ENCODE measurements at places on chromosomes 5 and 9. TPM values are rescaled to one million over a fixed set of nuclear protein-coding genes. Genes with fewer than 3 reads are reported as not detected.

- no peaks in the 10 kb centered on the region for H3K27me3 ChIP-seq
- no peak overlapping the region for H3K27ac ChIP-seq
- DNase-seq: peak; percentile 27
- H3K4me1 ChIP-seq: no peaks in the 10 kb centered on the region
Measured at GRCh38 chr5:75089137-75089536, 36.8 kb upstream of the GCNT4 start.

- no peaks in the 10 kb centered on the region for H3K36me3 ChIP-seq
- DNase-seq: peak; percentile 56
- H3K27ac ChIP-seq: no peak overlapping the region
- no peaks in the 10 kb centered on the region for H3K27me3 ChIP-seq
Measured at GRCh38 chr9:93814077-93814956, 140.8 kb downstream of the BARX1 start.

GRCh38 chr9:114521846-114522245, 16.6 kb upstream of the WHRN start:
- peaks cover 11% of the 10 kb centered on the region for H3K4me1 ChIP-seq
- H3K27me3 ChIP-seq: no peaks in the 10 kb centered on the region

GRCh38 chr5:150291388-150292385, 2.1 kb upstream of the CAMK2A start:
- no peak overlapping the region for H3K27ac ChIP-seq
- no peak for DNase-seq

DNA sequence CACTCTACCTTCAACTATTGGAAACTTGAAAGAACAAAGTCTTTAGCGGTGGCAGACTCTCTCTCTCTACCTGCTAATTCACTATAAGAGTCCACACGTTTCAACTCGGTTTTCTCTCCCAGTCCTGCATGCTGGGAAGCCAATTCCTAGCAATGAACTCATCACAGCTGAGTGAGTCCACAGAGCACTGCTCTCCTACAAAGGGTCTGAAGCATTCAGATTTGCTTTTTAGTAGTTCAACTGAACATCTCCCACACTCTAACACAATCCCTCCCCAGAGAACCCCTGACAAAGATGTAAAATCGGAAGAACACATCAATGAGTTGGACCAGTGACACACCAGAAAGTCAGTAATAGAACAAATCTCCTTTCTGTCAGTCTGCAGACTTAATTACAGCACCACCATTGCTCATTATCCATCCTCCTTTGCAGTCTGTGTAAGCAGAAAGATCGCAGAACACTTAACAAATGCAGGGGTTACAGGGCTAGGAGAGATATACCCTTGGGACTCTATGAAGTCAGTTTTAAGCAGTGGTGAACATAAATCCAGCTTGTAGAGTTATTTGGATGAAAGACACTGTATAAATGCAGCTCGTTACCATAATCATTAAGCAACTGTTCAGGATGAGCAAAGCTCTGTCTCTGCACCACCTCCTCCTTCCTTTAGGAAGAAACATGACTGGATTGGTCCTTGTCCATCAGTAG, 353.4 kb upstream of the GRIA1 start:
- DNase-seq: no peak

Gene PDZD2
- total RNA-seq: 0.76 TPM

- no peaks in the 10 kb centered on the region for H3K27me3 ChIP-seq
- H3K4me3 ChIP-seq: no peak overlapping the region
- H3K36me3 ChIP-seq: no peaks in the 10 kb centered on the region
- DNase-seq: no peak
Measured at GRCh38 chr5:92594031-92594430, 987.0 kb downstream of the NR2F1-AS1 start.

Gene CDH9
- not detected for total RNA-seq

Gene RASGRF2
- 6.9 TPM for total RNA-seq

DNA sequence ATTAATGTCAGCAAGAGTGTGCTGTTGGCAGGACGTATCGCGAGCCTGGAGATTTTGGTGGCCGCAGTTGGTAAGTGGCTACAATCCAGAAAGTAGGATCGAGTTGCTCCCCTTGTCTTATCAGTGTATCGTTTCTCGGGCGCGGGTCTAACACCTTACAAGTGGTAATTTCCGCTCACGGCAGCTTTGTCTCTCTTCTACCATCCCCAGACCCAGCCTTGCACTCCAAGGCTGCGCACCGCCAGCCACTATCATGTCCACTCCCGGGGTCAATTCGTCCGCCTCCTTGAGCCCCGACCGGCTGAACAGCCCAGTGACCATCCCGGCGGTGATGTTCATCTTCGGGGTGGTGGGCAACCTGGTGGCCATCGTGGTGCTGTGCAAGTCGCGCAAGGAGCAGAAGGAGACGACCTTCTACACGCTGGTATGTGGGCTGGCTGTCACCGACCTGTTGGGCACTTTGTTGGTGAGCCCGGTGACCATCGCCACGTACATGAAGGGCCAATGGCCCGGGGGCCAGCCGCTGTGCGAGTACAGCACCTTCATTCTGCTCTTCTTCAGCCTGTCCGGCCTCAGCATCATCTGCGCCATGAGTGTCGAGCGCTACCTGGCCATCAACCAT, 1.1 kb downstream of the PTGER4 start:
- no peak overlapping the region for H3K27ac ChIP-seq
- no peak for DNase-seq
- no peaks in the 10 kb centered on the region for H3K36me3 ChIP-seq
- peaks cover 14% of the 10 kb centered on the region for H3K4me1 ChIP-seq
- no peaks in the 10 kb centered on the region for H3K27me3 ChIP-seq

Gene SEMA4D
- total RNA-seq: not detected

- 0 out of 2 replicates have a peak, but pooled peaks cover 2% of the 10 kb centered on the region for H3K36me3 ChIP-seq
- DNase-seq: no peak
- H3K27ac ChIP-seq: no peak overlapping the region
Measured at GRCh38 chr9:123611226-123611625, 255.2 kb downstream of the CRB2 start.

DNA sequence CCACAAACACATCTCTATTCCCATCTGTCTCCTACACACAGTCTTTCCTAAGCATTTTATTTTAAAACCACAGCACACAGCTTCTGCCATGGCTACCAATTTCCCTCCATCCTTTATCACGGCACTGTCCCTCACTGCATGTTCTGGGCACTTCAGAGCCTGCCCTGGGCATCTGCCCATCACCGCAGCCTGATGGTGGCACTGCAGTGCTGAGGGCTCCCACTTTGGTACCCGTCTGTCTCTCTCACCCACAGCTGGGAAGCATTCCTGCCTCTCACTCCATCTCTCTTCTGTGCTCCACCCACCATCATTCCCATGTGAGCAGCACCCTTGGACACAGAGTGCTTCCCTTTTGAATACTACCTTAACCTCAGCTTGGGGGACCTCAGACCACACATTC, 31.7 kb downstream of the ZDHHC11 start:
- H3K4me1 ChIP-seq: no peaks in the 10 kb centered on the region
- no peaks in the 10 kb centered on the region for H3K27me3 ChIP-seq
- no peak for DNase-seq
- no peak overlapping the region for H3K27ac ChIP-seq
- no peaks in the 10 kb centered on the region for H3K36me3 ChIP-seq

All from SJCRH30 (cell line).